ENCODE measurements at places on chromosomes 6 and 20.

GRCh38 chr6:34324738-34325444 is 67.6 kb downstream of the NUDT3 start:
- DNase-seq: no peak

DNA sequence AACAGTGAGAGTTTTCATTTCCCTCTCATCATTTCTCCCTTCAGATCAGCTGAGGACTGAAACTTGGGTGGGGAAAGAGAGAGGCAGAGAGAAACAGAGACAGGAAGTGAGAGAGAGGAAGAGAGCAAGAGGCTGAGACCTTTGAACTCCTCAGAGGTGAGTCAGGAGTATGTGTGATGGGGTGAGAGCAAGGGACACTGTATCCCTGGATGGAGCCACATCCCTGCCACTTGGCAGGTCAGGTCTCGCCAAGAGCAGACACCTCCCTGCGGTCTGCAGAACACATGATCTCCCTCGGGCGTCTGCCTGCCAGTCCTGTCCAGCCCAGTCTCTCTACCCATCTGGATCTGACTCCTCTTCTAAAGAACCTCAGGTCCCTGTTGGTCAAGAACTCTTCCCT is 62.7 kb upstream of the SYNDIG1 start:
- DNase-seq: no peak

- DNase-seq: no peak
Measured at GRCh38 chr6:101117393-101118135, 236.4 kb upstream of the ASCC3 start.

GRCh38 chr20:63709149-63709527 is 1.3 kb downstream of the ZGPAT start:
- peak; percentile 63 for DNase-seq

DNA sequence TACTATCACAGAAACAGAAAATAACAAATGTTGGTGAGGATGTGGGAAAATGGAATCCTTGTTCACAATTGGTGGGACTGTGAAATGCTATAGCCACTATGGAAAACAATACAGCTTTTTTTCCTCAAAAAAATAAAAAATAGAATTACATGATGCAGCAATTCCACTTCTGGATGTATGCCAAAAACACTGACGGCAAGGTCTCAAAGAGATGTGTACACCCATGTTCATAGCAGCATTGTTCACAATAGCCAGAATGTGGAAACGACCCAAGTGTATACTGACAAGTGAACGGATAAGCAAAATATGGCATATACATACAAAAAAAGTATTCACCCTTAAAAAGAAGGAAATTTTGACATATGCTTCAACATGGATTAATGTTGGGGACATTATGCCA is 213.4 kb downstream of the KHDC1L start:
- no peak for DNase-seq

DNA sequence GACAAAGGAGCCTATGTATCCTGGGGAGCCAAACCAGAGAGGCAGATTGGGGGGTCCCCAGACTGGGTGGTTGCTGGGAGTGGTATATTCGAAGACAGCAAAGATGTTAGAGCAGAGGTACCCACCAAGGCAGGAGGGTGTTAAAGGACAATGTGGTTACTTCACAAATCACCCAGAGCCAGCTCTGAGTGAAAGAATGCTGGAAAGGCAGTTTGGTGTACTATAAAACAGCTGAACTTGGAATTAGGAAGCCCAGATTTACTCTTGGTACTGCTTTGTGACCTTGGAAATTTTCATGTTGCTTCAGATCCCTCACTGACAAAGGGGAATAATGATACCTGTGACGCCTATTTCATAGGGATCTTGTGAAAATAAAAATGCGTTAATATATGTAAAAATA is 121.6 kb downstream of the CD164 start:
- DNase-seq: no peak

DNA sequence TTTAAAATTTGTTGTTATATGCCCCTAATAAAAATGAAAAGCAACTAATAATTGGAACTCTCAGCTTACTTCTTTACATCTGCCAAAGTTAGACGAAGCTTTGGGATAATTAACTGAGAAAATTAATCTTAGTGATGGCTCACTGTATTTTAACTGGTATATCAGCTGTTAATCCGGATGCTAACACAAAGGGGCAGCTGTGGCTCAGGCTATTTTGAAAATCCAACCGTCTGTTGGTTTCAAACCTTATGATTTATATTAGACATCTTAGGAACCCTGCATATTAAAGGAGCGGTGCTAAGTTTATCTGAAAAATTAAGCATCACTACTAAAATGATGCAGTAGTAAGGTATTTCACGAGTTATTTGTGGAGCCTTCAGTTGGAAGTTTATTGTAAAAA is 96.6 kb downstream of the AKAP7 start:
- DNase-seq: no peak

DNA sequence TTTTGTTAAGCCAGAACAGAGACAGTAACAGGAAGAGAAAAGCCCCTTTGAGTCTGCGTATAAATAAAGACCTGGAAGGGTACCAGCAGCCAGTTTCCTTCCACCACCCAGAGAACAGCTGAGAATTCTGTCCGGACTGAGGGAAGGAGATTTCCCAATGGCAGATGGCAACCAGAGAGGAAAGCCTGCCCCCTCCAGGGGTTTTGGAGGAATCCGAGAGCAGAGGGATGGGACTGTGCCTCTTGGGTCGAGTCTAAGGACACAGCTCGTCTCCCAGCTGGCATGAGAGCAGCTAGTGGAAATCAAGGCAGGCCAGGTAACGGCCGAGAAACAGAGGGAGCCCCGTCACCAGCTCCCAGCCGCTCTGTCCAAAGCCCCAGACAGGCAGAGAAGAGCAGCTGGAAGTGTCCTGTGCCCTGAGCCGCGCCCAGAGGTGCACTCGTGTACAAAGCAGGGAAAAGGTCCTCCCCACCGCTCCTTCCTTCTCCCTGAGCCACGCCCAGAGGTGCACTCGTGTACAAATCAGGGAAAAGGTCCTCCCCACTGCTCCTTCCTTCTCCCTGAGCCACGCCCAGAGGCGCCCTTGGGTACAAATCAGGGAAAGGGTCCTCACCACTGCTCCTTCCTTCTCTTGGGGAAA is 134.0 kb upstream of the SNX9 start:
- DNase-seq: no peak

GRCh38 chr20:62704341-62704948 is 4.2 kb upstream of the NTSR1 start:
- peak; percentile 97 for DNase-seq

DNA sequence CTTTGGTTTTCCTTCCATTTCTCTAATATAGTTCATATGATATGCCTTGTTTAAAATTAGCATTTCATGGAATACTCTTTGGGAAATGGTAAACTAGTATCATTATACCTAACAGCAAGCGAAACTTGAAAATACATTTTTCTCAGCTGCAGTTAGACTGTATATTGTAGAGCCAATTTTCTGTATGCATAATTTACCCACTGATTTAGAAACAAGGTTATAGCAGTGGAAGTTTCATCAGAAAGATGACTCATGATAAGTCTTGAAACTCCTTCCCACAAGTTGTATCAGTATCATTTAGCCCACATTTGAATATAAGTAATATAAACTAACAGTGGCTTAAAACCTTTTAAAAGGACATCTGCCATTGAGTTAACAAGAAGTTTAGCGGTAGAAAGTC is 164.8 kb upstream of the BMP5 start:
- DNase-seq: no peak

DNA sequence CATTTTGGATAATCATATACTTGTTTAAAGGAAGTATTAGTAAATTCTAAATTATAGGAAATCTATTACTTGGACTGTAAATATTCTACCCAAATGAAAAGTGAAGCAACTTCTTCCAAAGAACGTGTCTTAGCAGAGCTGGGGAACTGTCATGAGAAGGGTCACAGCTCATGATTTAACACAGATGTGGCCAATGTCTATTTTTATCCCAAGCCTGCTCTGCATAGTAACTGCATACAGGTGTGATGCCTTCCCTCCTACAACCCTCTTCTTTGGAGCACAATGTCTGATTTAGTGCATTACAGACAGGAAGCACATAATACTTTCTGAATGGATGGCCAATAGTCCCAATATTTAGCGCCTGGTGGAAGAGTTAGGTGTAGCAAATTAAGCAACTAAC is 138.7 kb upstream of the THEMIS start:
- DNase-seq: no peak

DNA sequence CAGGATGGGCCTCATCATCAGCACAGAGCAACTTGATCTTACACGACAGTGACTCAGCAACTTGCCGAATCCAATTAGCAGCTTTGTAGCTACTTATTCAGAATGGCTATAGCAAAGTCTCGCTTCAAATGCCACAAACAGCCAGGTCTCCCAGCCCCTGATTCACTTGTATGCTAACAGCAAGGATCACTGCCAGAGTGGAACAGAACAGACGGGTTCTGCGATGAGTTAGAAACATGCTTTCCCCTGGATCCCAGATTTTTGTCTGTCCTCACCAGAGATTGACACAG is 254.4 kb downstream of the NRN1 start:
- DNase-seq: peak; percentile 56

DNA sequence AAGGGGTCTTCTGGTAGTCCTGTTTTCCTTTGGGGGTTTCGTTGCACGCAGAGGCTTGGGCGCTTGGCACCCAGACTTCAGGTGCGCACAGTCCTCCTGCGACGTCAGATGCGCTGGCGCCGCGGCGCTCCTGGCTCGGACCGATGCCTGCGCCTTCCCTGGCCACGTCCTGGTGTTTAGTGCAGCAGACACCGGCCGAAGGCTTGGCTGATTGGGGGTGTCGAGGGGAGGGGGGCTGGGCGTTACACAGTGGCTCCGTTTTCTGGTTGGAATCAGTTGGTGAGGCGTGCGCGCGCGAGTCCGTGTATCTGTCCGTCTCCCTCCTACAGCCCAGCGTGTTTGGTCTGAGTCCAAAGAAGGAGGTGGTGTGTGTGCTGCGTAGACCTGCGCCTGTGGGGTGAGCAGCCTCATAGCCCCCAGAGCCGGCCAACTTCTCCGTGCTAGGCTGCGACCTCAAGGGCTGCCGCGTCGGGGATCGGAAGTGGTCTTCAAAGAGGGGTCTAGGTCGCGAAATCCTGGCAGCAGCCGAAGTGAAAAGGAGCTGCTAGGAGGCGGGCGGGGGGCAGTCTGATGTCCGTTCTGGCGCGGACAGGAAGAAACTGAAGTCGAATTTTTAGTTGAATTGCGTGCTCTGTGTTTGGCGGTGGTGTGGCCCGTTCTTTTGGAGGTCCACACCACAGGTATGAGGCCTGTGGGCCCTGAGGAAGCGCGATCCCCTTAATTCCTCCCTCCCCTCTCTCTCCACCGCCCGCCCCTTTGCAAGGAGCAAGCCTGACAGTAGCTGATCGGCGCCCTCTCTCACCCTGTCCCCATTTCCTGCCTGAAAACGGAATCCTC is 1.5 kb downstream of the SYNDIG1 start:
- DNase-seq: no peak

GRCh38 chr6:63734923-63735322 is 99.3 kb downstream of the PHF3 start:
- DNase-seq: no peak
